ENCODE measurements at places on chromosomes 1 and 21.
A peak's percentile ranks its signal among the peaks of the same experiment; 100 is the strongest.

DNA sequence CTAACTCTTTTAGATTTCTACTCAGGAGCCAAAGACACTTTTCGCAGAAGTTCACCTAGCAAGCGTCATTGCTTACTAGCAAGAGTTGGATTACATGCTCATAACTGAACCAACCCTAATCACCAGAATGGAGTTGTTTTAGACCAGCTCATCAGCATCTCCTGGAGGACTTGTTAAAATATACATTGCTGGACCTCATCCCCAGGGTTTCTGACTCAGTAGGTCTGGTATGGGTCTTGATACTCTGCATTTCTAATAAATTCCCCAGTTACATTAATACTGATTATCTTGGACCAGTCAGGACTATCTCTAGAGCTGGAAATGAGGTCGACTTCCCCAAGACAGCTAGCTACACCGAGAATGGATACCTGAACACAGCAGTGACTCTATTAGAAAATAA is 9.7 kb upstream of the PRDX6 start:
- DNase-seq, result no peak

GRCh38 chr1:36208978-36209703 is 15.1 kb upstream of the THRAP3 start:
- DNase-seq, result no peak

DNA sequence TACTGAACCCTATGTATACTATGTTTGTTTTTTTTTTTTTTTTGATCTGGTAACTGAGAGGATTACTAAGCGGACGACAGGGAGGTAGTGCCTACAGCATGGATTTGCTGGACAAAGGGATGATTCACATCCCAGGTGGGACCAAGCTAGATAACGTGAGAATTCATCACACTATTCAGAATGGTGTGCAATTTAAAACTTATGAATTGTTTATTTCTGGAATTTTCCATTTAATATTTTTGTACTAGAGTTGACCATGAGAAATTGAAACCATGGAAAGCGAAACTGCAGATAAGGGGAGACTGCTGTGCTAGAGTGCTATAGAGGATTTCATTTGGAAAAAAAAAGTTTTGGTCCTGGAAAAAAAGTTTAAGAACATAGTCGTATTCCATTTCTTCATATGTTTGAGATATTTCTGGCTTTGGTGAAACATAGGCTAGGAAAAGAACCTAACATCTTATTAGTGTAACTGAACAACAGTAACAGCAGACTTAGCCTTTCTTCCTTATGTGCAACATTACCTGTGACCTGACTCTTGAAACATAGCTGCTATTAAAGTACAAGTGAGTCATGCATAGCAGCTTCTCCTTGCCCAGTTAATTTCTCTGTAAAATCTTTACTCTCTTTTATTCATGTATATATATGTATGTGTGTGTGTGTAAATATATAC is 202.5 kb downstream of the FGGY start:
- no peak for DNase-seq

- DNase-seq, result peak; percentile 85
Observed at GRCh38 chr1:156709757-156710489, 4.5 kb upstream of the CRABP2 start.

DNA sequence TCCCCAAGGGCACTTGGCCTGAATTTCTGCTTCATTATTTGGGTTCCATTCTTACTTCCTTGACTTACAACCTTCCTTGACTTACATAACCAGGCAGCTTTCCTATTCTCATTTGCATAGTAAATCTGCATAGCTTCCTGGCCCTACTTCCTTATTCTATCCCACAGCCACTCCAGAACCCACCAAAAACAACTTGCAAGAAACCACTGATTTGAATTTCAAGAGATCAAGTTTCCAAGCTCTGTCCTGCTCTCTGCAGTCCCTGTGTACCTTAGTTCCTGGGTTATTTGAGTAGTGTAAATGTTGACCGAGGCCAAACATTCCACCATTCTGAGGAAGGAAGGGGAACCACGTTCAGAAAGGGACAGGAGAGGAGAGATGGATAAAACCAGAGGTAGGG is 603.3 kb downstream of the PTPRC start:
- no peak for DNase-seq

GRCh38 chr1:151585622-151586021 is 26.2 kb upstream of the SNX27 start:
- no peak for DNase-seq

Data from aorta (tissue), 5 donors.